ENCODE measurements at places on chromosomes 16 and 17.

DNA sequence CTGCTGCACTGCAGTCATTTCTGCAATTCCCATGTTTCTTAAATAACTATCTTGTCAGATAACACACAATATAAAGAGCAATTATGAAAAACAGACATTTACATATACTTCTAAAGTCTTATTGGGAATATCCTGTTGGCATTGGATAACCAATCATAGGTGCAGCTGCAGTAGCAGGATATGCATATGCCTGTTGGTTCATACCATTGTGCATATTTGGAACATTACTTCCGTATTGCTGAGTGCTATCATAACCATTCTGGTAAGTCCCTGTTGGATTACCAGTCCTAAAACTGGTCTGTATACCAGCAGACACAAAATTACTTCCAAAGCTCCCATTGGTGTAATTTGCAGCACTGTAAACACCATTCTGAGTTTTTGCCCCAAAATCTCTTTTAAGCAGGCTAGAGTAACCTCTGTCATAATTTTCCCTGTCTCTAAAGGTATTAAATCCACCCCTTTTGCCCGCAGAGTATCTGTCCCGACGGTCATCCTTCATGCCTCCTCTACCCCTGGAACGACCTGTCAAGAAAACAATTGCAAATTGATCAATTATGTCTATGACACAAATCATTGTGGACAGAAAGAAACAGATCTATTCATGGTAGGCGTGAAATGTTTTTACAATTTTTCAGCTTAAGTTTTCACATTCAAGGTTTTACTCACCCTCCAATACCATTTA lies 3.1 kb upstream of the POLG2 start:
- peak; percentile 38 for DNase-seq

DNA sequence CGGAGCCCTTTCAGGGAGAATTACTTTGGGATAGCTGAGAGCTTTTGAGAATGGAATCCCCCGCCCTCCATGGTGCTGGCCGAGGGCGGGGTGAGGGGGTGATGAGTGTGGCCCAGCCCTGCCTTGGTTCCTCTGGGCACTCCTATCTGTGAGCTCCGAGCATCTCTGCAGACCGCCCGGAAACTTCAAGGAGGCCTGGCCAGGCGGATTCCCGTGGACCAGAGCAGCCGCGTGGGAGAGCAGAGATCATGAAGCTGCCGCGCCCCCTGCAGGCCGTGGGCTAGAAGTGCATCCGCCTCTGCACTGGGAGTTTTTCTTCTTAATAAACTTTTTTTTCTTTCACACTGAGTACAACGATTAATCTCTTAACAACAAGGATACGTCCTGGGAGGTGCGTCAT lies 392.9 kb upstream of the EEF2KMT start:
- no peak for DNase-seq

- DNase-seq = no peak
Measured at GRCh38 chr16:31250782-31251384, 8.9 kb upstream of the ITGAM start.

GRCh38 chr16:22188595-22189442 lies 17.3 kb upstream of the EEF2K start:
- peak; percentile 89 for DNase-seq

GRCh38 chr17:20706751-20707373 lies 127.3 kb downstream of the CDRT15L2 start:
- DNase-seq = no peak

GRCh38 chr16:5633845-5634440 lies 536.3 kb upstream of the EEF2KMT start:
- no peak for DNase-seq

DNA sequence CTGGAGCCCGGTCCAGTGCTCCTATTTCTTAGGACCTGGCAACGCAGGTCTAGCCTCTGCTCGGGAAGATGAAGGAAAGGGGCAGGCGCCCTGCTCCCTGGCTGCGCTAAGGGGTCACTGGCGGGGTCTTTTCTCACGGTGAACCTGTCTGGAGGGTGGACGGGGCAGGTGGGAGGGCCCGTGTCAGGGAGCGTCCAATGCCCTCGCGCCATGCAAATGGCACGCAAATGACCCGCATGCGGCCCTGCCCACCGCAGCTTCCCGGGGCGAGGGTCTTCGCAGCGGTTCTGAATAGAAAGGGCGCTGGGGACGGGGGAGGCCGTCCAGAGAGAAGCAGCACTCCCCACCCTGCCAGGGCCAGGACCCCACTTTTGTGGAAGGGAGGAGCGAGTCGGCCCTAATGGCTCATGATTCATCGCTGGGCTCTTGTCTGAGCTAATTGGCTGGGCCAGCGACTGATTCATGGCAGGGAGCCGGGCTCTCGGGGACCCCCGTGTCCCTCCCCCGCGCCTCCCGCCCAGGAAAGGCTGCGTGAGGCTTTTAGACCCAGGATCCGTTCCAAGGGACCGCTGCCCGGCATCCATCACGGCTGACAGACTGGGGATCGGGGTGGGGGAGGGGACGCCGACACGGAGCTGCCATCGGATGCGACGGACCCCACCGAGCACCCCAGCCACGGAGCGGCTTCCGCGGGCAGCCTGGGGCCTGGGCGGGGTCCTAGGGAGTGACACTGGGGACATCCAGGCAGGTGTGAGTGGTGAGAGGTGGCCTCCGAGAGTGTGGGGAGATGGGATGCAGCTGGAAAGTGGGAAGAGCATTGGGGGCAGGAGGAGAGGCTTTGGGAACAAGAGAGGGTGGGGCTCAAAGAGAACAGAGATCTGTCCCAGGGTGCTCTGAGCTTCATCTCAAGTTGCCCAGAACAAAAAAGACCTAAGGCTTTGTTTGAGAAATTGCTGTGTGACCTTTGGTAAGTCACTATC lies 25.0 kb upstream of the NGFR start:
- DNase-seq = no peak

DNA sequence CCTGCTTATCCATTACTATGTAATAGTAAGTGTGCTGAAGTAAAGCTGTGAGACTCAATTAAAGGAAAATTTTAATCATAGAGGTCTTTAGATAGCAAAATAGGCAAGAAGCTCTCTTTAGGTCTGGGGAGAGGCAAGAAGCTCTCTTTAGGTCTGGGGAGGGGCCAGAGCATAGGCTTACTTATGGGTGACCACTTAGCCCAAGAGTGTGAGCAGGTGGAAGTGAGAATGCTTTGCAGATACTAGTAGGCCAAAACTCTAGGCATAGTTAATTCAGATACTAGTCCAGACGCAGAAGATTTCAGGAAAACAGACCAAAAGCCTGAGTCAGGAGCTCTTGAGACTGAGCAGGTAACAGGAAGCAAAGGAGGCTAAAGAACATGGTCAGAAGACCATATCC lies 49.6 kb downstream of the GLG1 start:
- no peak for DNase-seq

GRCh38 chr16:12166271-12166670 lies 189.7 kb downstream of the SNX29 start:
- no peak for DNase-seq

DNA sequence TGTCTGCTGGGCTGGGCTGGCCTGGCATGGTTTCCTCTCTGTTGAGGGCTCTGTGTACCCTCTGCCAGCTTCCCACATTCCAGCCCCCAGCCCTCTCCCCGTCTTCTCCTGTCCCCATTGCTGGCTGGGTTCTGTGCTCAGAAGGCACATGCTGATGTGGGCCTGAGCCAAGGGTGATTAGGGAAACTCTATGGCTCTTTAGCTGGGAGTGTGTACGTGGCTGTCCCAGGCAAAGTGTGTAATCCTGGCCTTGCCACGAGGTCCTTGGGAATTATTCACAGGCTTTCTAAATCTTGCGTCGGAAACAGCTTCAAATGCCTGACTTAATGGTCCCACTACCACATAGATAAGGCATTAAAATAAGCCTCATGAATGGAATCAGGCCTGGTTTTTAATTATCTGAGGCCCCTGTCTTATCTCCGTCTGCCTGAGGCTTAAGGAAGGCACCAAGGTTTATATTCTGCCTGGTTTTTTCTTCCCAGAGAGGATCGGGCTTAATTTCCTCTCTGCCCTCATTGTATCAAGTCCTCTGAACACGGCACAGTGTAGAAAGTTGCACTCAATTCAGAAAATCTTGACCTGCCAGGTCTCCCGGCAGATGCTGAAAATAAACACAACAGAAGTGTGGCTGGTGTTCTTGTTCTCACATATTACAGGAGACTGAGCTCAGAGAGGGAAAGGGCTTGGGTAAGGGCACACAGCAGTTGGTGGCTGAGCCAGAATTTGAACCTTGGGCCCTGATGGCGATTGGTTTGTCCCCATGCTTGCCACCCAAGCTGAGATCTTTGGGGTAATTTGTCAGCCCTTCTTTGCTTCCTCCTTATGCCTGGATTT lies 52.9 kb upstream of the LGALS9 start:
- DNase-seq = peak; percentile 47

DNA sequence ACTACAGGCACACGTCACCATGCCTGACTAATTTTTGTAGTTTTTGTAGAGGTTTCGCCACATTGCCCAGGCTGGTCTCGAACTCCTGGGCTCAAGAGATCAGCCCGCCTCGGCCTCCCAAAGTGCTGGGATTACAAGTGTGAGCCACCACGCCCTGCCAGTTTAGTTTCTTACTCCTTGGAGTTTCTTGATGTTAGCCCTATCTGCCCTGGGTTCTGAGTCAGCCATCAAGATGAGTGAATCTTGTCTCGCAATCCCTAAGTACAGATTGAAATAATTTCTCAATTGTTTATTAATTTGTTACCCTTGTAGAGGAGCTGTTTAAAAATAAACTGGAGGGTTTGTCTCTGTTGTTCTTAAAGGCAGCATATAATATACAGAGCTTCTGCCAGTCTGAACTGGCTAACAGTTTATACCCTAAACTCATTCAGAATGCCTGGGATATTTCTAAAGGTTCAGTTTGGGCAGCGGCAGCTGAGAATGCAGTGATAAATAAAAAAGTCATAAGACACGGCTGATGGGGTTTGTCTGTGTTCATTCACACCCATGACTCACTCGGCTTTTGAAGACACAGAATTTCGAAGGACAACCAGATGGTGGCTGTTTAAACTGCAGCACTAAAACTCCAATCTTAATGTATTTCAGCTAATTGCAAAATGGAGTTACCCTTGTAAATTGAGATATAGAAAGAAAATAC lies 39.6 kb downstream of the GPRC5B start:
- DNase-seq = peak; percentile 48

DNA sequence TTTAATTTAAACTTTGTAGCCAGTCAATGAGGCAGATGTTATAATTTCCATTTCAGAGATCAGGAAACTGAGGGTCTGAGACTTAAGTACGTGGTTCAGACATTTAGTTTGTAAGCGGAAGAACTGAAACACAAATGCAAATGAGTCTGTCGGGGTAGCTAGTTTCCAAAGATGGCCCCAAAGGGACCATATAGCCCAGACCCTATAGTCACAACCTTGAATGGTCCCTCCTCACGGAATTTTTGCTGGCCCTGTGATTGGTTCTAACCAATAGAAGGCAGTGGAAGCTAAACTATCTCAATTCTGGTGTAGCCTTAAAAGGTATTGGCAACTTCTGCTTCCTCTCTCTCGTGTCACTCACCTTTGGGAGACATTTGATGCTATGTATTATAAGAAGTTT lies 7.5 kb upstream of the BCO1 start:
- DNase-seq = no peak

DNA sequence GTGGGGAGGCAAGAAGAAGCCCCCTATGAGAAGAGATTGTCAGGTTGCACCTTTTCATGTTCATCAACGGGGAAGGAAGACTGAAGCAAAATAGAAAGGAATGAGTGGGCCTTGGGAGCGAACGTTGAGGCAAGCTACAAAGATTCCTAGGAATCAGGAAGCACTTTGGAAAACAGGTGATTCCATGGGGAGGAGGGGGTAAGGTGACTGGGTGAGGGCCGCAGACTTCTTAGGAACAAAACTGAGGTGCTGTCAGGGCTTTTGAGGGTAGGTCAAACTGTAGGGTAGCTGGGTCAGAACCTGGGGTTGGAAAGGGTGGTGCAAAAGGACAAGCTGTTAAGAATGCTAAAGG lies 528 bp downstream of the ITFG1 start:
- DNase-seq = peak; percentile 37

- DNase-seq = no peak
Measured at GRCh38 chr17:40632216-40632615, 15.4 kb downstream of the SMARCE1 start.

DNA sequence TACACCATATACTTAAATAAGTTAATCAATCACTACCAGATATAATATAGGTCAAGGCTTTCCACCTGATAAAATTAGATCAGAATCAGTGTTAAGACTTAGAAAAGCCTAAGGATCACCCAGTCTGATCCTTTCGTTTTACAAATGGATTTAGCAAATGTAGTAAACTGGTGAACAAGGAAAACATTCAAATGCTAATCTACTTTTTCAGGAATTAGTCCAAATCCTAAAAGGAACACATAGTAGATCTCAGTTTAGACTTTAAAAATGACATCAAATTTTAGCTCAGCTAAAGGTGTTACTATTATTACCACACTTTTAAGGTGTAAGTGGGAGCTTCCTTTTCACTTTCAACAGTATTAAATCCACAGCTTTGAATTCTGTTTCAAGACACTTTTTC lies 12.0 kb downstream of the PHLPP2 start:
- no peak for DNase-seq

DNA sequence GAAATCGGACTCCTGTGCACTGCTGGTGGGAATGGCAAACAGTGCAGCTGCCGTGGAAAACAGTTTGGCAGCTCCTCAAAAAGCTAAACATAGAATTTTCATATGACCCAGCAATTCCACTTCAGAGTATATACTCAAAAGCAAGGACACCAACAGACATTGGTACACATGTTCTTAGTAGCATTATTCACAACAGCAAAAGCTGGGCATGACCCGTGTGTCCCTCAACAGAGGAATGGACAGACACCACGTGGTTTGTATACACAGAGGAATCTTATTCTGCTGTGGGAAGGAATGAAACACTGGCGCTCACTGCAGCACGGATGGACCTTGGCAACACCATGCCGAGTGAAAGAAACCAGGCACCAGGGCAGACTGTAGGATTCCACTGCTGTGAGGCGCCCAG lies 16.0 kb downstream of the NPTX1 start:
- DNase-seq = no peak

DNA sequence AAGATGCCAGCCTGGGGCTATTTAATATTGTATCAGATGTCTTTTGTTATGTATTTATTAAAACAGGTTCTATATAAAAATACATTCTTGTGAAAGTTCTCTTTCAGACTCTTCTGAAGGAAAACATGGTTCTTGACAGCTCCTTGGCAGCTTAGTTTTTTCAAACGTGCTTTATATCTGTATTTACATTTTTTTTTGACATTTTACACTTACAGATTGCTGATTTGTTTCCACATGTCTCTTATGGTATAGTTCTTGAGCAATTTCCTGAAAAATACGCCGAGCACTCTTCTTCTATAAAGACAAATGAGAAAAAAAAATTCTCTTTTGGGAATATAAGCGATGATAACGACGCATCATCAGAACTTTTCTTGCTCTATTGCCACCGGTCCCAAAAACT lies 9.5 kb downstream of the IGSF6 start:
- DNase-seq = no peak

GRCh38 chr16:49833796-49834530 lies 21.9 kb downstream of the ZNF423 start:
- no peak for DNase-seq

GRCh38 chr17:82684228-82684841 lies 14.2 kb downstream of the RAB40B start:
- DNase-seq = no peak

DNA sequence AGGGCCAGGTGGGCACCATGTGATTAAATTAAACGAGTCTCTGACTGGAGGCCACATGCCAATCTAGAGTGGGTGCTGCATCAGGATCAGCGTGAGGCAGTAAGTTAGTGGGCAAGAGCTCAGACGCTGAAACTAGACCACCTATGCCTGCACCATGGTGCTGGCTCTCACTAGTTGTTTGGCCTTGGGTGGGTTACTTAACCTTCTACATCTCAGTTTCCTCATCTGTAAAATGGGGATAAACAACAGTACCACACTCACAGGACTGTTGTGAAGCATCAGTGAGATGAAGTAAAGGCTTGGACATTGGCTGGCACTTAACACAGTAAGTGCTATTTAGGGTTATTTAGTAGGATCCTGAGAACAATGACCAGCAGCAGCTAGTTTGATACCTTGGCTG lies 5.9 kb downstream of the NDUFAB1 start:
- DNase-seq = no peak

Measured in trophoblast cell (in vitro differentiated cells and primary cell).